Stimulated activated CD4-positive, alpha-beta T cell treated with anti-CD3 and anti-CD28 coated beads, Interleukin-1b, Interleukin-23, amount 100 ng/mL, for 48 hours (primary cell): ENCODE measurements at places on chromosomes 2 and 18.

GRCh38 chr18:25831301-25831701 is 259.1 kb downstream of the SS18 start:
- DNase-seq, result no peak

DNA sequence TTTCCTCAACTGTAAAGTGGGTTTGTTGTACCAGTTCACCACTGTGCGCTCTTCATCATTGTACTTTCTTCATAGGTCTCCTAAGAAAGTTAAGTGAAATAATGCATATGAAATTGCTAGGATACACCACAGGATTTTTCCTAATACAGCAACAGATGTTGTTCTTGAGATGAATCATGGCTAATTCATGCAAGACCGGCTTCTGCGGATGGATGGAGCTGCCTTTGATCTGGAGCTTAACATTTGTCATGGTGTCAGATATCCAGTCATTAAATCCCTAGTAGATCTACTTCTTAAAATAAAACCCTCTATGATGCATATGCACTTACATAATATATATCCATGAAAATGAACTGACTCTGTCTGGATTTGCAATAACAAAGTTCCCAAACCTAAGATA is 114.1 kb downstream of the COL6A3 start:
- DNase-seq, result no peak

DNA sequence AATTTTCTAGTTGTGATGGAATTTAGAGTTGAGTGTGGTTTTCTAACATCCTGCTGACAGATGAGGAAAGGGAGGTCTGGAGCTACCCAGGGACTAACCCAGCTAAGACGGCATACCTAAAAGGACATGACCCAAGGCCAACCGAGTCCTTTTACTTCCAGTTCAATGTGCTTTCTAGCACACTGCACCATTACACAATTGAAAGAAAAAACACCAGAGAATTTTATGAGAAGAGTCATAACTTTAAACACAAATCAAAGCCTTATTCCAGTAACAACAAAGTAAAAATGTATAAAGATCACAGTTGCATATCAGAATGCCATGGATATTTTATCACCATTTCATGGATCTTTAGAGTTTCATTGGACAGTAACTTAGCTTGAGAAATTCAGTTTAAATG is 480.3 kb downstream of the MEIS1 start:
- DNase-seq, result no peak

- no peak for DNase-seq
These were observed 157.5 kb downstream of the TGIF1 start for GRCh38 chr18:3607309-3608098.

GRCh38 chr2:212384027-212384426 is 154.6 kb downstream of the ERBB4 start:
- no peak for DNase-seq

DNA sequence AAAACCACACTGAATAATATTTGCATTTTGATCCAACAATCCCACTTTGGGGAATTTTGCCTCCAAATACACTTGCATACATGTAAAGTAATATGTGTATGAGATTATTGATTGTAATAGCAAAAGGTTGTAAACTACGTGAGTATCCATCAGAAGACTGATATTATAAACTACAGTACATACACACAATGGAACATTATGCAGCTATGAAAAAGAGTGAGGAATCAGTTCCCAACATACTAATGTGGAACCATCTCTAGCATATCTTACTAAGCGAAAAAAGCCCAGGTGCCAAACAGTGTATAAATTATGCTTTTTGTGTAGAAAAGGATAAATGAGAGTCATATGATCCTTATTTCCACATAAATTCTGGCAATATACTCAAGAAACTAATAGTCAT is 16.0 kb upstream of the C2orf74 start:
- no peak for DNase-seq

- DNase-seq, result no peak
These were observed 17.9 kb upstream of the SFXN5 start for GRCh38 chr2:73089270-73090030.

- DNase-seq, result no peak
These were observed 52.4 kb downstream of the PMS1 start for GRCh38 chr2:189836644-189837043.

- DNase-seq, result no peak
These were observed 22.7 kb upstream of the ATP9B start for GRCh38 chr18:79046522-79046921.

DNA sequence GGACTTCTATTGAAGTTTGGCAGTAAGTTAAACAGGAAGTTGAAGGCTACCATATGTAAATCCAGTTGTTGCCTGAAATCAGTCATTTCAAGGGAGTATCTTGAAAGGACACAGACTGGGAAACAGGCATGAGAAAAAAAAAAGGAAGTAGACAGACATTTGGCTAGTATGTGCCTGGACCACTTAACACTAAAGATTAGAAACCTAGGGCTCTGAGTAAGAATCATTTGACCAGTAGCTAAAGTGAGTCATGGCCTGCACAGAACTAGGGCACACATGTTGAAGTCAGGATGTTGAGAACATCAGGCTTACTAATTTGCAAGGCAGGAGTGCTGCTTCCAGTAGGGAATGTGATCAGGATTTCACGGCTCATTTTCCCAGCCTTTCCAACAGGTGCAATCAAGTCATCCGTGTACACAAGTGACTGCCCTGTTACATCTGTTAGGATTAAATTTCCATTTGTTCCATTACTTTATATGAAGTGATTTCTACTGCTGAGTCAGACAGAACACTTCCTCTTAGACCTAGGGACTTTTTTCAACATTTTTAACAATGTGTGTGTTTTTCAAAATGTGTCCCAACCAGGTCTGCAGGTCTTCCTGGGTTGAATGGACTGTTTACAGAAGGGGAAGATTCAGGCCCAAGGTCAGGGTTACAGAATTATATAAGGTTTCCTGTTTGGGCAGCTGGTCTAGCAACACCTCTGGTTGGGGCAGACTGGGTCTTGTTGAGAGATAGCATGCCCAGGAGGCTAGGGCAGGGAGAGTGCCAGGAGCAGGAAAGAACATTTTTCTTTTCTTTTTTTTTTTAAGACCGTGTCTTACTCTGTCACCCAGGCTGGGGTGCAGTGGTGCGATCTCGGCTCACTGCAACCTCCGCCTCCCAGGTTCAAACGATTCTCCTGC is 145.6 kb downstream of the TGIF1 start:
- DNase-seq, result peak; percentile 38

- peak; percentile 30 for DNase-seq
These were observed 12.4 kb upstream of the TLK1 start for GRCh38 chr2:171173087-171173486.

- DNase-seq, result no peak
These were observed 6.4 kb upstream of the SFTPB start for GRCh38 chr2:85674417-85674816.

DNA sequence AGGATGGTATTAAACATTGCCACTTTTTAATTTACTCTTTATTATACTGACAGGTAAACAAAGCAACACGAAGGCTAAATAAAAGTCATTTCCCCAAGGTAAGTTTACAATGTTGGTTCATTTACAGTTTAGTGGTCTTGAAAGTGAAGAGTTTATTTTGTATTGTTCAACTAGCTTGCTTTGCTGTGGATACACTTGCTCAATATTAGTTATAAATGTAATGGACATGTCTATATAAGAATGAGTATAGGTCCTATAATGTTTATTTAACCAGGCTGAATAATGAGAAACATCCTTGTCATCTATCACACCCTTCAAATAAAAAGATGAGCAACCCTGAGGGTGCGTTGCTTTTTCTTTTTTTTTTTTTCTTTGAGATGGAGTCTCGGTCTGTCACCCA is 1129.4 kb downstream of the TSN start:
- no peak for DNase-seq

DNA sequence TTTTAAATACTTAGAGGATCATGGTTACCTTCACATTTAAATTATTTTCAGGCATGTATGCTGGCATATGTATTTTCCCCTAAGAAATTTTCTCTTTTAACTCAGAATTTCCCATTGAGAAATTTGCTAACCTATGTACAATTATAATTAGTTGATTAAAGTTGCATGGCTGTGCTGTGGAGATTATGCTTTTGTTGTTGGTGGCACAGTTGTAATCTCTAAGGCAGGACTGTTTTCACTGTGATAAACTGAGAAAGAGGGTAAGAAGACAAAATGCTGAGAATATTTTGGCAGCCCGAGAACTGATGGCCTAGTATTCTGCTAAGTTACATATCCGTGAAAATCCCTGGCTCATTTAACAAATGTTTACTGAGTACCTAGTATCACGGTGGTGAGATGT is 1.4 kb downstream of the VRK2 start:
- DNase-seq, result no peak

DNA sequence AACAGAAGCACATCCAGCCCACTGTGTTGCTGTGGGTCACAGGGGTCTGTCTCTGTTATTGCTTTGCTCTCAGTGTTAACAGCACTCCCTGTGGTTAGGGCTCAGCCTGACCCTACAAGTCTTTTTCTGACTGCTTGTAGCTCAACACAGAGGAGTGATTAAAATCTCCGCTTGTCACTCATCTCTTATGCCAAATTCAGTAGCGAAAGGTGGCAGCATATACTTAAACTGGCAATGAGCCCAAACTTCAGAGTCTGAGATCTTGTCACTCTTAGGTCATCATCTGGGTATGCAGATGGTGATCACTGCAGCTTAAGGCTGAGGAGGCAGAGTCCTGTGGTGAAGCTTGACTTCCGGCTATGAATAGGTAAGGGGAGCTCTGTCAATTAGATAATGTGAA is 63.3 kb upstream of the CSRNP3 start:
- DNase-seq, result no peak

DNA sequence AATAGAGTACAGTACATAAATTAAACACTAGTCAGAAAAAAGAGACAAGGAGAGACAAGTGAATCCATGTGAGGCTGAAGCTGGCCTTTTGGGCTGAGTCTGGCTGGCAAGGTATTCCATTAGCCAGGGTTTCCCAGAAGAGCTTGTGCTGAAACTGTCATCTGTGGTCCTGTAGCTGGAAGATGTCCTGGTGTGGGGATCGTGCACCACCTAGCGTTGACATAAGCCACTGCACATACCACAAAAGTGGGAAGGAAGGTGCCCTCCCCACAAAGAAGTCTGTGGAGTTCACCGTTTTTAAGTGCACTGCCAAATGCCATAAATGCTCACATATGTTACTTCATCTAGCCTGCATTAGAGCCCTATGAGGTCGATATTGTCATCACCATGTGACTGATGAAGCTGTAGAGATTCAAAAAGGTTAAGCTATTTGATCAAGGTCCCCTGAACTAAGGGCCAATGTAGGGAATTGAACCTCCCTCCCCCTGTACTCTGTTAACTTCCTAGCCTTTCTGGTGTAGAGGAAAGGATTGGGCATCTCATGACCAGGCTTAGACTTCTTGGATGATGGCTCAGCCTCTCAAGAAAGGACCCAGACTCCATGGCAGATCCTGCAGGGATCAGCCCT is 31.9 kb upstream of the GALNT14 start:
- peak; percentile 59 for DNase-seq

GRCh38 chr2:240895656-240896388 is at the start of gene MAB21L4:
MAB21L4 (minus strand) TSS chr2:240896156; CDS start chr2:240895997, 159 bp downstream.
- no peak for DNase-seq

- no peak for DNase-seq
These were observed 105.6 kb downstream of the MYO1B start for GRCh38 chr2:191350826-191351225.

GRCh38 chr2:28488858-28489575 is 6.8 kb upstream of the PLB1 start:
- no peak for DNase-seq

GRCh38 chr2:43762286-43762685 is 11.6 kb upstream of the DYNC2LI1 start:
- DNase-seq, result no peak

- DNase-seq, result no peak
These were observed 107.2 kb upstream of the ETAA1 start for GRCh38 chr2:67289921-67290371.

GRCh38 chr2:67309281-67309680 is 87.9 kb upstream of the ETAA1 start:
- DNase-seq, result no peak

- DNase-seq, result no peak
These were observed 570.6 kb upstream of the GCFC2 start for GRCh38 chr2:76281156-76281841.

GRCh38 chr2:66497431-66498288 is 62.7 kb downstream of the MEIS1 start:
- no peak for DNase-seq

DNA sequence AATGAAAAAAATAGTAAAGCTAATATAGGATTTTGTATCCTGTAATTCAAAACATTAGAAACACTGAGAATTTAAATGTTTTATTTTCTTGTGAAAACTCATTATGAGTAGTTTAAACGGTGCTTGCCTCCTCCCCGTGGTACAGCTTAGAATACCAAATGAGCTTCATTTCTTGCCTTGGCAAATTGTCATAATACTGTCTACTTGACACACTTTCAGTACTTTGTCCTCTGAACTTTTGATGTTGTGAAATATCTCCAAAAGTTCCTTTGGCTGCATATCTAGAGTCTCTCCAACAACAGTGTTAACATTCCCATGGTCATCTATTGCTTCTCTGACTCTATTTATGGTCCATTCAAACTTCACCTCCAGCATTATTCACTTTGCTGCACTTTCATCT is 61.9 kb upstream of the EPB41L5 start:
- DNase-seq, result no peak

- no peak for DNase-seq
These were observed 42.7 kb downstream of the ZFP36L2 start for GRCh38 chr2:43183743-43184142.

DNA sequence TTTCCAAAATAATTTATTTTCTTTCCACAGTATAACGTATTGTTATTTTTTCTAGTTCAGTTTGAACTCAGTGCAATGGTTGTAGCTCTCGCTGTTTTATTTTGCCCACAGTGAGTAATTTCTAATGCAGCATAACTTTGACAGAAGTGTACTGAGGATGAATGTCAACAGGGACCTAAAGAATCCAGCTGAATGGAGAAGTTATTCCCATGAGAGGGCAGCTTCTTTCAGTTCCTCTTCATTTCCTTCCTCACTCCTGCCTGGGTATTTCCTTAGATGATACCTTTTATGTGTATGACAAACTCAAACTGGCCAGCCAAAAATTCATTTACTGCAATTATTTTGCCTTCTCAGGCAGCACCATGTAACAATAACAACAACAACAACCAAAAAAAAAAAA is 1223.1 kb upstream of the ZEB2 start:
- DNase-seq, result no peak

DNA sequence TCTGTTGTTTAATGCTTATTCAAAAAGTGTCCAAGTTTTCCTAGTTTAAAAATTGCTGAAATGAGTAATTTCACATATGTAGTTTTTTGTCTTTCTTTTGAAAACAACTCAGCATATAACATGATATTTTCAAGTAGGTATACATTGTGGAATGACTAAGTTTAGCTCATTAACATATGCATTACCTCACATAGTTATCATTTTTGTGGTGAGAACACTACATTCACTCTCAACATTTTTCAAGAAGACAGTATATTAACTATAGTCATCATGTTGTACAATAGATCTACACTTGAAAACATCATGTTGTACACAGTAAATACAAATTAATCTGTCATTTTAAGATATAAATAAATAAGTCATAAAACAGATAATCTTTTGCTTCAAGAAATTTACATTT is 340.0 kb downstream of the CCDC85A start:
- DNase-seq, result no peak

DNA sequence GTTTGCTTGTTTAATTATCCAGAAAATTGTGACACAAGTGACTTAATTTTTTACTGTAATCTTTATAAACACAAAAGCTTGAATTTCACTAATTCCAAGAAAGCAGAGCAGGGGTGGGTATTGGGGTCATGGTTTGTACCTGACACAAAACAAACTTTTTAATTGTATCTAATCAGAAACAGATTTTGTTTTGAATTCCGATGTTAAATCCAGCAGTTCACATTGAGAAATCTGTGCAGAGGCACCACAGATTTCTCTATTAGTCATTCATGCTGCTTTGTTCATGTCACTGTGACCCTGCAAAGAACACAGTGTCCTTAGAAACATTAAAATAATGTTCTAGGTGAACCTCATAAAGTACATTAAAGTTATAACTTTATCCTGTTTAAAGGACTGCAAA is 443.4 kb downstream of the NYAP2 start:
- no peak for DNase-seq
